Hematopoietic multipotent progenitor cell treated with erythropoietin and hydrocortisone succinate and interleukin-3 and kit ligand, for 17 days (in vitro differentiated cells): ENCODE measurements at places on chromosomes 5 and 9.

- no peak for DNase-seq
Measured at GRCh38 chr5:65391591-65391990, 90.1 kb downstream of the ADAMTS6 start.

- DNase-seq, result no peak
Measured at GRCh38 chr9:21871256-21871975, 69.0 kb downstream of the MTAP start.

GRCh38 chr5:96049398-96050272 lies 88.0 kb upstream of the ELL2 start:
- no peak for DNase-seq

GRCh38 chr5:134106991-134107701 lies 7.3 kb upstream of the TCF7 start:
- DNase-seq, result no peak

- DNase-seq, result no peak
Measured at GRCh38 chr5:66647146-66647856, 51.1 kb downstream of the MAST4 start.

DNA sequence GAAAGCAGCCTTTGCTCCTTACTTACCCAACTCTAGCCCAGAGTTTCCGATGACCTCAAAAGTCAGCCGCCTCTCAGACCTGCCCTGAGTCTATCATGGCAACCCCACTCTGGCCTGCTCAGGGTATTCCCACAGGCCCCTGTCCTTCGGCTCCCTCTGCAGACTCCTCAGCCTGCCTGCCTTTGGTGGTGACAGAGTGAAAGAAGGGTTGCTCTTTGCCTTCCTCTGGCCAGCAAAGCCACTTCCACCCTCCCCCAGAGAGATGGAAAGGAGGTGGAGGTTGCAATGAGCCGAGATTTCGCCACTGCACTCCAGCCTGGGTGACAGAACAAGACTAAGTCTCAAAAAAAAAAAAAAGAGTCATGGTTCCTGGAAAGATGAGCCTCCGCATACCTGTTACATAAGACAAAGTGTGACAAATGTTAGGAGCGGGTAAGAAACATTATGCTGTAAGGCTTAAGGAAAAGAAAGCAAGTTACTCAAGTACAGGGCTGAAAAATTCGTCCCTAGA lies 2.3 kb upstream of the SMIM33 start:
- no peak for DNase-seq

DNA sequence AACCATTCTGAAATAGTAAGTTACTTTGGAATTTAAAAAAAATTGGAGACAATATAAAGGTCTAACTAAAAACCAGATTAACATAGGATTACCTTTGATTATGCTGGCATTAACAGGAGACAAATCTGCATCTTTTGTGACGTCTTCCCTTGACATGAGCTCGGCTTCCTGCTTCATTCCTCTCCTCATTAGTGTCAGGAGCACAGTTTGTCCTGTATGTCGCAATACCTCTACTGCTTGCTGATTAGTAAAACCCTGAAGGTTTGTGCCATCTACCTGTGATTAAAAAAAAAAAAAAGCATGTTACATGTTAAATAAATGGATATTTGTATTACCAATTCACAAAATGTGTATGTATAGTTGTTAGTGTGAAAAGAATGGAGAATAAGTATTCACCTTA lies 73.7 kb downstream of the MPDZ start:
- DNase-seq, result no peak

- no peak for DNase-seq
Measured at GRCh38 chr5:152356506-152356905, 48.6 kb downstream of the NMUR2 start.

- no peak for DNase-seq
Measured at GRCh38 chr5:10539687-10539998, 24.2 kb upstream of the ANKRD33B start.

- no peak for DNase-seq
Measured at GRCh38 chr9:20988671-20989315, 42.6 kb downstream of the HACD4 start.

DNA sequence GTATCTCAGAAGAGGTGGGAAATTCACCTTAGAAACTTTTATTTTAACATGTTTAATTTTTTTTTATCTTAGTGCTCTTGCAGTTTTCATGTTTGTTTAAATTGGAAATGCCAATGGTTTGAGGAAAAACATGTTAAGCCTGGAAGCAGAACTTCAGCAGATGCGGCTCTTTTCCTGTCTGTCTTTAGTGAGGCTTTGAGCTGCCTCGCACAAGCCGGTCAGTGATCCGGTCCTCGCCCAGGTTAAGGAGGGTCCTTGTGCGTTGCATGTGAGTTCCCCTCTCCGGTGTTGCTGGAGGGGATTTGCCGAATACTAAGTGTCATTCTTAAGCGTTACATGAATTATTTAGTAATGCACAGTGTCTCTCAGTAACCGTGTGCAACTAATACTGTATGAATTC lies 9.4 kb upstream of the PLEKHG4B start:
- DNase-seq, result no peak

DNA sequence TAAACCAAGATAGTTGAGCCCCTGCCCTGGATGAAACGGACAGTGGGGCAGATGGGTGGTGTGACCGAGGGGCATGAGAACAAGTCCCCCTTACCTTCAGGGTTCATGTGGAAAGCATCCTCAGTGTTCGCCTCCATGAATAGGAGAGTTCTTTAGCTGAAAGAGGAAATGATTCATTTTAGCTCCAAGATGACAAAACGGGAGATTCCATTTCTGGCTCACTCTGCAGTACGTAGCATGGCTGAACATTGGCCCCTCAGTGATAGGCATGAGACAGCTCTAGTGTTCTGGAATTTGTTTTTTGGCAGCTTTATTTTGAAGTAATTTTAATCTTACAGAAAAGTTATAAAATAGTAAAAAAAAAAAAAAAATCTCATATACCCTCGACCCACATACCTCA lies 70.2 kb upstream of the AGXT2 start:
- no peak for DNase-seq

GRCh38 chr9:16509997-16510396 lies 360.5 kb downstream of the BNC2 start:
- no peak for DNase-seq

DNA sequence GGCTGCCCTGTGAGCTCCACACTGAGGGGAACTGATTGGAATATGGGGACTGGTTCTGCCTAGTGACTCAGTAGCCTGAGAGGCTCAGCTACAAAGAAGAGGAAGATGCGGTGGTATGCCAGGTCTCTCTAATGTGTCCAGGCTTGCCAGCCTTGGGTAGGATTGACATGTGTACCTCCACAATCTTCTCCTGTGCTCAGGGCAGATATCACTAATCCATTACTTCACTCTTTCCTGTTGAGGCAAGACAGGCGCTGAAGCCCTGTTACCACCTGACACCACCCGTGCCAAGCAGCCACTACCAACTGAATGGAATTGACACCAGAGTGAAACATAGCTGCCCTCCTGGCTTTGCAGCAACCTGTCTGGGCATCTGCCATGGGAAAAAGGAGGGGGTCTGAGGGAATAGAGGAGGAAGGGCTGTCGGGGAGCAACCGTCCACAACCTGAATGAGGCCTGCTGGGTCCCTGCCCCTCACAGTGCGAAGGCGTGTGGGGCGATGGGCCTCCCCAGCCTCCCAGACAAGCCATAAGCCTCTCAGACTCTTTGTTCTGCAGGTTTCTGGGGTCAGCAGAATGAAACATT lies 114.7 kb upstream of the CXCL14 start:
- no peak for DNase-seq

- DNase-seq, result no peak
Measured at GRCh38 chr5:58615972-58616371, 33.1 kb downstream of the RAB3C start.

GRCh38 chr9:93209097-93209496 lies 25.2 kb downstream of the WNK2 start:
- DNase-seq, result no peak

- no peak for DNase-seq
Measured at GRCh38 chr9:35646153-35646532, 4.6 kb downstream of the SIT1 start.
